ENCODE measurements at places on chromosomes 7 and 10.
A peak's percentile ranks its signal among the peaks of the same experiment; 100 is the strongest.

DNA sequence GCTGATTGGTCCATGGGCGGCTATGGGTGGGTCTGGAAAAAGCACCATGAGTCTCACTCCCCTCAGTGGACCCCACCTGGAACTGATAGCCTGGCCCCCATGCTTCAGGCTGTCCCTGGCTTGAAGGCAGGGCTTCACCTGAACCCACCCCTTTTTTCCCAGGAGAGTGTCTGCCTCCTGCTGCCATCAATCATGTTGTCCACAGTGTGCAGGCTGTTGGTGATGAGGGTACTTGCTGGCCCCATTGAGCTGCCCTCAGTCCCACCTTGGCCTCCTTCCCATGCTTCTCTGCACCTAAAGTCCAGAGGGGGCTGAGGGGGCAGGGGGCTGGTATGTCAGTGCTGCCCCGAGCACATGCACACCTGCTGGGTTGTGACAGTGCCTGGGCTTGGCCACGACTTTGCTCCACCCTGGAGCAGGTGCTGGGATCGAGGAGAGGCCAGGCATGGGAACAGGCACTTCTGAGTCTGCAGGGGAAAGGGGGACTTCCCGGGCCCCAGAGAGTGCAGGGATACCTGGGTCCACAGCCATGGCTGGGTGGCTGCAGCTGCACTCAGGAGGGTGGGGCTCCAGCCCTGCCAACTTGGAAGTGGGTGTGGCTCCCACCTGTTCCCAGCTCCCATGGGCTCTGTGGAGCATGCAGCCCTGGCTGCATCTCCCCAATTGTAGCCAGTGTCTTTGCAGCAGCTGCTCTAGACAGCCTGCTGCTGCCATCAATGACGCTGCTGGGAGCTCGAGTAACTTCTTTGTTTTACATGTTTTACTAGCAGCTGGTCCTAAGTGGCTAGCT is 56.9 kb downstream of the ADK start:
- no peak for DNase-seq

- DNase-seq = no peak
Observed at GRCh38 chr7:51327287-51327717, 10.7 kb upstream of the COBL start.

GRCh38 chr10:83926606-83927005 is 212.7 kb upstream of the GHITM start:
- DNase-seq = no peak

DNA sequence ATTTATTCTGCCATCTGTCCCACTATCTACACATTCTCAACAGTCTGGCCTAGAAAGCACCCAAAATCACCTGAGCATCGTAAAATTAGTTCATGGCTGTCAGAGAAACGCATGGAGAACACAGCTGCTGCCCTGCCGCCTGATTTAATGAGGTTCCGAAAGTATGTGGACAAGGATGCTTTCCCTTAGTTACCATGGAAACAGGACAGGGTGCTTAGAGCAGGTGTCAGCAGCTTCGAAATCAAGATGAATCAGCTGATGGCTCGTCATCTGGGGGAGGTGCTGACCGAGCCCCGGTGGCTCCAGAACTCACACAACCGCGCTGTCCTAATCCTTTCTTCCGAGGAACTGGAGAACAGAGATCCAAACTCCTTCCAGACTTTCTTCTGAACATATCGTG is 151.5 kb downstream of the TEX36 start:
- no peak for DNase-seq

- no peak for DNase-seq
Observed at GRCh38 chr7:135161669-135162068, 8.8 kb downstream of the CYREN start.

GRCh38 chr7:86823769-86824168 is 180.1 kb downstream of the GRM3 start:
- no peak for DNase-seq

DNA sequence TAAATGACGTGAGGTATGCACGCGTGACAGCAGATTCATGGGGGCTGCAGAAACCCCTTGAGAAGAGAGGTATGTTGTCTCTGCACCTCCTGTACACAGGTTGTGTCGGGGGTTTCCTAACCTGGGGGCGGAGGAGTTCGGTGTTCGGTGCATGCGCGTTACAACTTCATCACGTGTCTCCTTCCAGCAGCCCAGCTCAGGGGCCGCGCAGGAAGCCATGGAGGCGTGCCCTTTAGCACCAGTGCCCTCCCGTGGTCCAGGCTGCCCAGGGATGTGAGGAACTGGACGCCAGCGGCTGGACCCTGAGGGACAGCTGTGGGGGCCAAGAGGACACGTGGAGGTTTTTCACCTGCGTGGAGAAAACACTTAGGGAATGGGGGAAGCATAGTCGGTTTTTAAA is 186.4 kb downstream of the EBF3 start:
- DNase-seq = no peak

- DNase-seq = no peak
Observed at GRCh38 chr7:102106625-102107024, 180.0 kb upstream of the SH2B2 start.

DNA sequence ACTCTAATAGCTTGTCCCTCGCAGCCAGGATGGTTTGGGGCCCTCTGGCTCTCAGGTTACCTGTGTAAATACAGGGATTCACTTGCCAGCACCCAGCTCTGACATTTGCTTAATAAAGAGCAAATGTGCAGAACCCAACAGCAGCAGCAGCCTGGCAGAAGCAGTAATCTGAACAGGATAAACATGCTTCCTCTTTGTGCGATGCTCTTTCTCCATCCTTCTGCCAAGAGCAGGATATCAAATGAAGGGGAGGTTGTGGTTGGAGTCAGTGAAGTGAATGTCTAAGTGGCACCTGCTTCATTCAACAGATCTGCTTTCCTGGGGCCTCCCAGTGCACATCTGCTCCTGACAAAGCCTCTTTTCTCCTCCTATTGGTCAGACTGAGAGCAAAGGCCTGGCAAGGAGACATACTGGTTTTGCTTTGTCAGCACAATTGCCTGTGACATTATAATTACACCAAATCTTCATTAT is 130.3 kb downstream of the NRF1 start:
- no peak for DNase-seq

DNA sequence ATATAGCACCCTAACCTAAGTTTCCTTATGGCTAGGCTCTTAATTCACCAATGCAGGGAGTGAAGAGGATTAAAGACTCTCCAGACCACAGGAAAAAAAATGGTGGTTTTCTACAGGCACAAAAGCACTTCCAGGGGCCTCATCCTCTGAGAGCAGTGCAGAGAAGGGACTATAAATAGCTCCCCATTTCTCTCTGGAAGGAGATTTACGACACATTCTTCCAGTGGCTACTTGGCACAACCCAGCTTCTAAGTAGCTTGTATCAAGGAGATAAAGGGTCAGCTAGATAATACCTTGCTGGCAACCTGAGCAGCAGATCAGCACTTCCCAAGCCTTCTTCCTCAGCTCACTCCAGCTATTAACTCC is 73.5 kb downstream of the CRPPA start:
- no peak for DNase-seq

GRCh38 chr7:129468087-129468486 is 33.9 kb downstream of the STRIP2 start:
- peak; percentile 41 for DNase-seq

DNA sequence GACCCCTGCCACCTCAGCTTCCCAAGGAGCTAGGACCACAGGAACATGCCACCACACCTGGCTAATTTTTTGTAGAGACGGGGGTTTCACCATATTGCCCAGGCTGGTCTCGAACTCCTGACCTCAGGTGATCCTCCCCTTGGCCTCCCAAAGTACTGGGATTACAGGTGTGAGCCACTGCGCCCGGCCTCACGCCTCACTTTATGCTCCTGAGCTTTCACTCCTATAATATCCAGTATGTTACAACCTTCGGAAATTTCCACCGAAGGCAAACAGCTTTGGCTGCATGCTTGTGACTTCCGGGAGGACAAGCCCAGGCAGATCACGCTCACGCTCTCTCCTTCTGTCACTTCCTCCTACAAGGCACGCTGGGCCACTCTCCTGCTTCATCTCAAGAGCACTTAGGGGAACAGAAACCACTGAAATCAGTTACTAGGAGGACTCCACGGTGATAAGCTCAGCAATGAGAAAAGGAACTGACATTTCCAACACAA is 4.4 kb upstream of the MAD1L1 start:
- DNase-seq = no peak

GRCh38 chr7:4641091-4641666 is 40.9 kb upstream of the FOXK1 start:
- no peak for DNase-seq

DNA sequence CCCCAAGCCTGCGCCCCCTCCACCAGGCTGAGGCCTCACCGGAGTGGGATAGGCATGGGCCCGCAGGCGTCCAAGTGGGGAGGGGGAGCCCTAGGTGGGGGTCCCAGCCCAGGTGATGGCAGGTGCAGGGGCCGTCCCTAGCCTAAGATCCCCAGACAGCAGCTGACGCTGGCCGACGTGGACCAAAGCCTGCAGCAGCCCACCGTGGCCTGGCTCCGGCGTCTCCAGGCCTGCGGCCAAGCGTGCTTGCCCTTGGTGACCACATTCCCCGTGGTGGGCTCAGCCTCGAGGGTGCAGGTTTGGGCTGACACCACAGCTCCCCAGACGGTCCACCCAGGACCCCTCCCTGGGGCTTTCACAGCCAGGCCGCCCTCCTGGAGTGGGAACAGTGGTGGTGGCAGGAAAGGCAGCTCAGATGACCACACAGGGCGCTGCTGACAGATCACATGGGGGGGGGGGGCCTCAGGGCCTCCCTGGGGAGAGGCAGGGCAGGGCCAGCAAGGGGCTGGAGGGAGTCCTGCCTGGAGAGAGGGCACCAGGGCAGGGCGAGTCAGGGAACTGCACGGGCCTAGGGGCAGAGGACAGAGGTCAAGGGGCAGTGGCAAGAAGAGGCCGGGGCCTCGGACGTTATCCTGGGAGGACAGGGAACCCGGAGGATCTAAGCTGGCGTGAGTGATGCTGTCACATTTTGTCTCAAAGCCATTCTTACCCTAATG is 767 bp upstream of the ADAM8 start:
- no peak for DNase-seq

DNA sequence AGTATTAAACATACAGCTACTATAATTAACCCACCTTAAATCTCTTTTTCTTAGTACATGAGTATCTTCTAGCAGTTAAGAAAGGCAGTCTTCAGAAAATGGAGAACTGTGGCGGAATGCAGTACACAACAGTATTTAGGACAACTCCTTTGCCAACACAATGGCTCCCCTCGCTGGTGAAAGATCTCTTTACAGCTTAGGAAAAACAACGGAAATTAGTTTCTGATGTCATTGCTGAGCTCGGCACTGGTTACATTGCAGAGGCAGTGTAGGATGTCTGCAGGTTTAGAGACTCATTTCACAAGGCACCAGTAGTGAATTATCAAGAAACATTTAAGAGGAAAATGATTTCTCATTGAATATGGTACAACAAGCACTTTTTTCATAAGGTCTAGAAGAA is 43.4 kb downstream of the GLRX3 start:
- peak; percentile 88 for DNase-seq

GRCh38 chr10:75098902-75099673 is 12.4 kb upstream of the SAMD8 start:
- no peak for DNase-seq

DNA sequence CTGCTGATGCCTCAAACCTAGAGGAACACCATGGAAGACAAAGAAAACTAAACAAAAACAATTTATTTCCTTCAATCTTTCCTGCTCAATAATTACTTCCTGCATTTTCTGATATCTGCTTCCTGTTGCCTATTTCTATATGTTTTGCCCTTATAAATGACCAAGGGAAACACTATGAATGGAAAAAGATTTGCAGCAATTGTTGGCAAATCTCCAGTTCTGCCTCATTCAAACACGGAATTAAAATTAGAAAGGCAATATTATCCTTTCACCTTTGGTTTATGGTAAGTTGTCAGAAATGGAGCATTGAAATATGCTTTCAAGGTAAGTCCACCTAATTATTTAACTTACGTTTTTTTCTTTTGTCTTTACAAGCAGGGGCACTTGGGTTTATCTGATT is 552.2 kb upstream of the ANKRD30A start:
- DNase-seq = no peak

- peak; percentile 40 for DNase-seq
Observed at GRCh38 chr10:60237977-60238758, 151.5 kb downstream of the ANK3 start.

DNA sequence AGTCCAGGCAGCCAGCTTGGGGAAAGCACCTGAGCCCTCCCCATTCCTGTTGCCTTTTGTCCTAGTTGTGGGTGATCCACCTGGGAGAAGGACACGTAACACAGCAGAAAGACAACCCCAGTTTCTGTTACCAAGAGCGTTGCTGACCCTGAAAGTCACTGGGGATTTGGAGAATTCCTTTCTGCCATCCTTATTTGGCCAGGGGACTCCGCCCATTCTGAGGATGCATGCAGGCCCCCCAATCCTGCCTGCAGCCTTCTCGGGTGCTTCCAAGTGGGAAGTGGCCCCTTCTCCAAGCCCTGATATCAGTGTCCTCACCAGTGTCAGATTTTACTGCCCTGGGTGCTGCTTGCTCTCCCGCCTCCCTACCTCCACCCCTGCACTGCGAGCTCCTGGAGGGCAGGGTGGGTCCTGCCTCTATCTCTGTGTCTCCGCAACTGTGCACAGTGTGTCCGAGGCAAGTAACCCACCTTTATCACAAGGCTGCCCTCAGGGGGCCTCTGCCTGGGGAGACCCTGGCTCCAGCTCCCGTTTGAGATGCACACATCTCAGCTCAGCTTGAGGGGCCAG is 9.2 kb upstream of the ADCY1 start:
- DNase-seq = no peak

GRCh38 chr10:3714531-3714930 is 70.5 kb downstream of the KLF6 start:
- DNase-seq = no peak

DNA sequence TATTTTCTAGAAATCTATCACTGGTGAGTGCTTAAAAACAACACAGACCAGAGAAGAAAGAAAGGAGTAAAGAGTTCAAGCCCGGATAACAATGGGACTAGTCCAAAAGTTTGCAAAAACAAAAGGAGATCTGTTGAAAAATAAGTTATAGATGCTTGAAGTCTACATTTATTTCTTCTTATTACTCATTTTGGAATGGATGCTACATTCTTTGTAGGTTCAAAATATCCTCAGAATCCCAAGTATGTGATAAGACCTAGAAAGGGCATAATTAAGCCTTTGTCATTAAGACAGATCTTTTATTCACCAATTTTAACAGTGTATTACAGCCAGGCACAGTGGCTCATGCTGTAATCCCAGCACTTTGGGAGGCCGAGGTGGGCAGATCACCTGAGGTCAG is 42.7 kb upstream of the ITGB8 start:
- no peak for DNase-seq

GRCh38 chr7:118573085-118573484 is 348.6 kb downstream of the ANKRD7 start:
- no peak for DNase-seq

GRCh38 chr10:28463676-28464395 is 69.1 kb upstream of the WAC start:
- DNase-seq = no peak
